Sigmoid colon (tissue), 7 donors: ENCODE measurements at places on chromosomes 5 and 9.

DNA sequence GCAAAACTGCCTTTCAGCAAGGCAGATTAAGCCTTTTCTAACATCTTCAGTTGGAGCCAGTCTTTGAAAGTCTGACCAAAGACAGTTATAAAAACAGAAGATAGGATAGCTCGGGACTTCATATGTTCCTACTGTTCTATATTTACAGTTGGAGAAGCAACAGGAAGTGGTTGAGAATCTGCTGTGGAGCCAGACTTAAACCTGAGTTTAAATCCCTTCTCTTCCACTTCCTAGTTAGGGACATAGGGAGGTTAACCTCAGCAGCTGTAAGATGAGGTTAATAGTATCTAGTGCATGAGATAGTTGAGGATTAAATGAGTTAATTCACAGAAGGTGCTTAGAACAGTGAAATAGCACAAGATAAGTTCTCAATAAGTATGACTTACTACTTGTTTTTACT is 84.5 kb upstream of the FREM1 start:
- DNase-seq = no peak

- peak; percentile 96 for DNase-seq
These were observed 36.0 kb downstream of the PCDHGC5 start for GRCh38 chr5:141524604-141525597.

DNA sequence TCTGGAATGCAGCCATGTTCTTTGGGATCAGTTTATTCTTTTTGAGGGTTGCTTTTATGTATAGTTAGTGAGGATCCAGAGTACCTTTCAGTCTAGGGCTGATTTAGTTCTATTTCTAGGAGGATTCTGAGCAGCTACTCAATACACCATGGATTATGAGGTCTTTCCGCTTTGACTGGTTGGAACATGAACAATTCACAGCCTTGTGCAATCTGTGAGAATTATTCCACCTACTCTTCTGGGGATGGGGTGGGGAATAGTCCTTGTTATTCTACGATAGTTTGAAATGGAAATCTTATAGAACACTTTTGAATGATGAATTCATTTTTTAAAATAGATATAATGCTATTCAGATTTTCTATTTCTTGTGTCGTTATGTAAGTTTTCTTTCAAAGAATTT is 212.3 kb upstream of the ARRDC3 start:
- no peak for DNase-seq

GRCh38 chr5:144422018-144422727 is 251.5 kb downstream of the KCTD16 start:
- no peak for DNase-seq

GRCh38 chr5:142235050-142235797 is 89.6 kb downstream of the SPRY4 start:
- no peak for DNase-seq

- DNase-seq = no peak
These were observed 159.9 kb downstream of the TSSK1B start for GRCh38 chr5:113274836-113275414.

DNA sequence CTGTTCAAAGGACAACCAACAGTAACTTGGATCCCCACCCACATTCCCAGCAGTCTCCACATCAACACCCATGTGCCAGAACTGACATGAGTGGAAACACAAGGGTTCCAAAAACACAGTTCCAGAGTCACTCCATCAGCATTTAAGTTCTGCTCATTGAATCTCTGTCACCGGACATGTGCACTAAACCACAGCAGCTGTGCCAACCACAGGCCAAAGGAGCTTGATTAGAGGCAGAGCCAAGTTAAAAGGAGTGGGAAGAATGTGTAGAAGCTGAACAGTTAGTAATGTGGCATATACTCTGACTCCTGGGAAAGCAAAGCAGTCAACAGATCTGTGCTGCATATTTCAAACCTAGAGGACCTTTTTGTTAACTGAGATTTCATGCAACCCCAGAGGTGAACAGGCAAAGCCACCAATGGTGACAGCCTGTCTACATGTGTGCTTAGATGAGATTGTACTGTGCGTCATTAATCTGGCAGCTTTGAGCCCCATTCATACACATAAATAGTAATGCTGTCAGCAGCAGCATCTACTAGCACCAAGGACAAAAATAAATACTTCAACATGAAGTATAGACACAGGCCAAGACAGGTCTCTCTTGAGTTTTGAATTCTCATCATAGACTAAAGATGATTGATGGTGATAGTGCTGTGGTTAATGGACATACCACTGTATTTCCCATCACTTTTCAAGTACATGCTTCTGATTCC is 16.4 kb upstream of the FST start:
- DNase-seq = no peak

- DNase-seq = no peak
These were observed 50.0 kb downstream of the RCL1 start for GRCh38 chr9:4842734-4843133.

DNA sequence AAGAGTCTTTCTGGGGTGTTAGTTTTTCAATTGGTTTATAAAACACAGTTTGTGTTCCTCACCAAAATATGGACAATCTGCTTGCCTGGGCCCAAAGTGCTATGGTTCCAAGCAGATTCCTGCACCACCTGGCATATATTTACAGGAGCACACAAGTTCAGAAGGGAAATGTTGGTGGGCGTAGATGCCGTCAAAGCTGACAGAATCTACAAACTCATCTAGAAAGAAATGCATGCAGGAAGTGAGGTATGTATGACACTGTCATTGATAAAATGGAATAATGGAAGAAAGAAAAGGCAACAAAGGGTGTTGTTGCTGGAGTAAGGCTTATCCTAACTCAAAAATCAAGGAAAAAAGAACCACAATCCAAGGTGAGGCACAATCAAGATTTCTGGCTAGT is 225.8 kb downstream of the MLLT3 start:
- DNase-seq = no peak

DNA sequence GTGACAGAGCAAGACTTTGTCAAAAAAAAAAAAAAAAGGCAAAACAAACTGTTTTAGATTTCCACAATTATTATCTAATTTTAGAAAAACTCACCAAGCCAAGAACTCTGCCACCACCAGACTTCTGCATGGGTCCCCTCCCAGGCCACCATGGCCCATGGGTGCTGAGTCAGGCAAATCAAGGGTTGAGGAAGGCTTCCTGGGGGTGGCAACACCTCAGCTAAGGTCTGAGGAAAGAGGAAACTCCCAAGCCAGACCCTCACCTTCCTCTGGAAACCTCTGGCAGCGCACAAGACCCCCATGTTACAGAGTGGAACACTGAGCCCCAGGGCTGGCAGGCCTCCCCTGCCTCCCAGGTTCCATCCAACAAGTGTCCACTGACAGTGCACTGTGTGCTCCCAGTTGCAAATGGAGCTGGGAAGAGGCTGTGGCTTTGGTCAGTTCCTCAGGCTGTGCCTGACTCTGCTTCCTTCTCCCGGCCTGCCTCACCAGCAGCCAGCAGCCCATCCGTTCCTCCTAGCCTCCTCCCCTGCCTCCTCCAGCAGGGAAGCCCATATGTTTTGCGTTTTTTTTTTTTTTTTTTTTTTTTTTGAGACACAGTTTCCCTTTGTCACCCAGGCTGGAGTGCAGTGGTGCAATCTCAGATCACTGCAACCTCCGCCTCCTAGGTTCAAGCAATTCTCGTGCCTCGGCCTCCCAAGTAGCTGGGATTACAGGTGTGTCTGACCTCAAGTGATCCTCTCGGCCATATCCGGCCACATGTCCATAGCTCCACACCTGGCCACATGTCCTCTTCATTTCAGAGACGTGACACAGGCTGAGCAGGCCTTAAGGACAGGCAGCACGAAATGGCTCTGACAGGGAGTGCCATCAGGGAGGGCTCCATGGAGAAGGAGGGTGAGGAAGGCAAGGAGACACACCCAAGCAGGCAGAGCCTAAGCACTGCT is 3.5 kb upstream of the SUSD3 start:
- no peak for DNase-seq

GRCh38 chr9:6382681-6383080 is 30.3 kb upstream of the UHRF2 start:
- DNase-seq = no peak

- DNase-seq = no peak
These were observed 105.6 kb upstream of the PCA3 start for GRCh38 chr9:76658510-76659231.

- DNase-seq = no peak
These were observed 123.7 kb downstream of the VCAN start for GRCh38 chr5:83595217-83595616.

DNA sequence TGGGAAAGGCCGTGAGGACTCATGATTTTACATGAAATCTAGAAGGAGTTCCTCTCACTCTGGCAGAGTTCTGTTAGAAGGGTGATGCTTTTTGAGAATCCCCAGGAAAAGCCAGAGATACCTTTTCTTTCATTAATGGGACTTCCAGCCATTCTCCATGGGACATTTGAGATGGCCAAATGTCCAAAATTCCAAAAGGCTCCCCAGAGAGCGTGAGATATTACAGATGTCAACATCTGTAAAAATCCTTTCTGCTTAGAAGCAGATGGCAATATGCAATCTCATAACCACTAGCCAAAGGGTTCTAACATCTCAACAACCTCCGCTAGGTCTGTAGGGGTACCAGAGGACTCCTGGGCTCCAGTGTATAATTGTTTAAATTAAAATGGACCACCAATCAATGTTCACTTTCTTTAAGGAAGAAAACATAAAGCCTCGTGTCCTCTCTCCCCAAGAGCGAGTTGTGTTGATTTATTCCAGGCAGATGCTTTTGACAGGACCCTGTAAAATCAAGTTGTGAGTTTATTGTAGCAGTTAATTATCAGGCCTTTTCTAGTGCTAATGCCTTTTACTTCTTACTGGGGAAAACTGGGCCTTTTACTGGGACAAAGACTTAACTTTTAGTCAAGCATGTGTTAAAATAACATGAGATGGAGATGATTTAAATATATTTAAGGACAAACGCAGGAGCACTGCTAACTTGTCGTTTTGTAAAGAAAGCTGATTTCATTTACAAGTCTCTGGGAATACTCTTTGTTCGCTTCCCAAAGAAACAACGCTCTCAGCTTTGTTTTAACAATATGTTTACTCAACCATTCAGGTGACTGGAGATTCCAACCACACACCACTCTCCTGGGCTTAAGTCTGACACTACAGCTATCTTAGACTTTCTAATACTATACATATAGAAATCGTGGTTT is 4.8 kb downstream of the GAS1 start:
- DNase-seq = no peak

GRCh38 chr9:36436909-36437308 is 36.8 kb upstream of the RNF38 start:
- DNase-seq = no peak

- no peak for DNase-seq
These were observed 129.7 kb downstream of the ARL15 start for GRCh38 chr5:54180630-54181031.

GRCh38 chr9:3692606-3693005 is 166.8 kb upstream of the RFX3 start:
- DNase-seq = no peak

- DNase-seq = no peak
These were observed 230.6 kb downstream of the EBF1 start for GRCh38 chr5:158869092-158869491.

DNA sequence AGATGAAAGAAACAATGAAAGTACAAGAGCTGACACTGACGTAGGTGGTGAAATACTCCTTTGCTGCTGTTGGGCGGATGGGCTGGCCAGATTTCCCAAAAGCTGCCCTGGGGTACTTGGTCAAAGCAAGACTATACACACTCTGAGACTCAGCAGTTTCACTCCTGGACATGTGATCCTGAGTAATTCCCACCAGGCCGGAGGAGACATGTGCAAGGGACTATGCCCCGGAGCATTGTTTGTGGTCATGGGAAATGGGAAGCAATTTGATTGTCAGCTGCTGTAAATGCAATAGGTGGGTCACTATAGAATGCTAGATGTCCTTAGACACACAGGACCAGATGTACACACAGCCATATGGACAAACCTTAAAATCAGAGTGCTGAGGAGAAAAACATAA is 116.1 kb downstream of the DCP2 start:
- DNase-seq = no peak

DNA sequence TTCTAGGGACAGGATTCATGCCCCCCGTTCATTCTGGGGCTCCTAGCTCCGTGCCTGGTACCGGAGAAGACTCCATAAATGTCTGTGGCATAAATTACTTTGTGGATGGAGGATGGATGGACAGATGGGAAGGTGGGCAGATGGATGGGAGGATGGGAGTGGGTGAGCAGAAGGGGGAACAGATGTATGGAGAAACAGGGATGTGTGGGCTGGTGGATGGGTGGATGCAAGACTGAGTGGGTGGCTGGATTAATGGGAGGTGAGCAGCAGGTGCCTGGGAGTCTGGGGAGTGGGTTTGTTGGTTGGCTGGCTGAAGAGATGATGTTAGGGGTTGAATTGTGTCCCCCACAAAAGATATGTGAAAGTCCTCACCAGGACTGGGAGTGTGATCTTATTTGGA is 43.5 kb downstream of the SARDH start:
- DNase-seq = no peak

- no peak for DNase-seq
These were observed 75.7 kb upstream of the OR2K2 start for GRCh38 chr9:111405701-111406100.

- DNase-seq = no peak
These were observed 12.6 kb upstream of the MLLT3 start for GRCh38 chr9:20634895-20635294.

DNA sequence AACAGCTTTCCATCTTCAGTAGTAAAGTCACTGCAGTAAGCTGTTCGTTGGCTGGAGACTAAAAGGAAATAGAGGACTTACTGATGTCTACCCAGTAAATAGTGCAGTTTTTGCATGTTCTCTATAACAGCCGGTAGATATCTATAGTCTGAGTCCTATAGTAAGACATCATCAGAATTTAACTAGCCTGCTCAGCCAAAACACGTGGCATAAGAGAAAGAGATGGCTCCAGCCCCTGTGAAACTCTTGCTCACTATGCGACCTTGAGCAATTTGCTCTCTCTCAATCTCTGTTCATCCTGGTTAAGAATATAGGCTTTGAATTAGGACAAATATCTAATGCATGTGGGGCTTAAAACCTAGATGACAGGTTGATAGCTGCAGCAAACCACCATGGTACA is 201.6 kb upstream of the PAPPA start:
- DNase-seq = no peak

DNA sequence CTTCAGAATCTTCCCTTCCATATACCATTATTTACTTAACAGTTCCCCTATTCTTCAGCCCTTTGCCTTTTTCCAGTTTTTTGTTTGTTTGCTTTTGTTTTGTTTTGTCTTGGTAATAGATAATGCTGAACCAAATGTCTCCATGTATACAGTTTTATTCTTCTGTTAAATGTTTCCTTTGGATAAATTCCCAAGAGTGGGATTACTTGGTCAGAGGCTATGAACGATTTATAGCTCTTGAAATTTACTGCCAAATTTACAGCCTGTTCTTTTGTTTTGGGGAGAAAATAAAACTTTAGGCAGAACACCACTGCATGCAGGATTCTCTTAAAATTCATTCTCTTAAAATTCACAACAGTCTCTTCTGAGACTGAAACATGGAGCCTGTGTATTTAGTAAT is 38.6 kb downstream of the NR4A3 start:
- no peak for DNase-seq

GRCh38 chr5:167358868-167359492 is 932.5 kb upstream of the WWC1 start:
- DNase-seq = no peak

DNA sequence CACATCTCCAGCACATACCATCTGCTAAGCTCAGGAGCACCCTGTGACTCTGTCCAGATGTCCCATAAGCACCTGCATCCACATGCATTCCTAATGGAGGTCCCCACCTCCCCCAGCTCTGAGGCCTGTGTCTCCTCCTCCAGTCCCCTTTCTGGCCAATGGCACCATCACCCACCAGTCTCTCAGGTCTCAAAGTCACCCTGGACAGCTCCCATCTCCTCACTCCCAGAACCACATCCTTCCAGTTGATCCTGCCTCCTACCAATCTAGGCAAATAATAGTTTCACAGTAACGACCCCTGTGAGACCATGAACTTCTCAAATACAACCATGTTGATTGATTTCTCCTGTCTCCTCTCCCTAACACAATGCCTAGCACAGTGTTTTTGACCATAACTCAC is 40.1 kb downstream of the GGTA1 start:
- DNase-seq = peak; percentile 46
